ENCODE measurements at places on chromosomes 7 and 10.

DNA sequence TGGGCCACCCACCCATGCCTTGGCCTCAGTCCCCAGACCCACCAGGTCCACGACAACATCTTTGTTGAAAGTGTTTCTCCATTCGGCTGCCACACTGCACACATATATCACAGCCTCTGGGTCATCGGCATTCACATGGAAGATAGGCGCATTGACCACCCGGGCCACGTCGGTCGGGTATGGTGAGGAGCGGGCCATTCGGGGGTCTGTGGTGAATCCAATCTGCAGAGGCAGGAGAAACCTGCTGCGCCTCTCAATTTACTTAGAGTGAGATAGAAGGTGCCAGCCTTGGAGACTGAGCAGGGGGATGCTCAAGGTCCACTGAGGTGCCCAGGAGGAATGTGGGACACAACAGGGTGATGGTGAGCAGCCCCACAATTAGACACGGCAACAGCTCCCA is 16.4 kb downstream of the OGDHL start:
- no peak for DNase-seq

GRCh38 chr10:78331391-78331922 is 297.8 kb downstream of the RPS24 start:
- no peak for DNase-seq

- DNase-seq = no peak
Observed at GRCh38 chr7:55160539-55160938, 141.7 kb downstream of the EGFR start.

GRCh38 chr7:91431601-91432000 is 167.4 kb downstream of the FZD1 start:
- DNase-seq = no peak

- no peak for DNase-seq
Observed at GRCh38 chr7:102933763-102934162, 21.0 kb downstream of the LRRC17 start.

GRCh38 chr10:69180525-69181204 is 631 bp downstream of the SUPV3L1 start:
- no peak for DNase-seq

GRCh38 chr10:11713186-11713743 is 28.9 kb upstream of the ECHDC3 start:
- no peak for DNase-seq

DNA sequence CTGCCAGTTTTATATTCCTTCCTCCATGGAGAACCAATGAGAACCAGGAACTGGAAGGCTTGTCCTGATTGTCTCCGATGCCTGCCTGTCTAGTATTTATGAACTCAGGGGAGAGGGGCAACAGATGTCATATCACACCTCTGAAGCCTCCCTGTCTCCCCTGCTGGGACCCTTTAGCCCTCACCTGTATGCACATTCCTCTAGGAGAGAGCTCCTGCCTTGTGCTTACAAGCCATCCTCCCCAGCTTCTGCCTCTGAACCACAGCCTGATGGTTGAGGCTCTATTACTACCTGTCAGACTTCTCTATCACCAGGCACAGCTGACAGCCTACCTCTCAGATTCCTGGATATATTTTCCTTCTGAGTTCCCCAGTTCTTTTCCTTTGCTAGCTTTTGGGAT is 5.9 kb upstream of the FAM131B start:
- no peak for DNase-seq

DNA sequence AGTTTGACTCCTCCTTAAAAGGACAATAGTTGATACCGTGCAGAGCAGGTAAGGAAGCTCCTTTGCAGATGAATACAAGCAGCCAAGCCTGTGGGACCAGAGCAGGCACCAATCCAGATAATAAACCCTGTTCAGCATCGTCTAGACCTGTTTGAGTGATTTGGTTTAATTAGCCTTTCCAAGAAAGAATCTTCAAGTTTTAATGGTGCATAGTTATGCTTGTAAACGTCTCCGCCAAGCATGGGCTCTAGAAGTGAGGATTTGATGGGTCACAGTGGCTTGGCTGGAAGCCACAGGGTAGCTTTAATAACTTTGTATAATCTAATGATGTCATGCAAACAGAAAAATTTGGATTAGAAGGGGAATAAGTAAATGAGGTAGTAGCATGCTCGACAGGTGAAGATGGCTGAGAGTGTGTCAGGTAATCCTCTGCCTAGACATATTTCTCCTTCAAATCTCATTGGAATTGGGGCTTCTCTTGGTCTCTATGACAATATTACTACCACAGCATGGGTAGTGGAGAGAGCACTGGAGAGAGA is 188.4 kb downstream of the DYNC1I1 start:
- no peak for DNase-seq

- DNase-seq = no peak
Observed at GRCh38 chr10:68756766-68757165, 35.7 kb downstream of the CCAR1 start.

GRCh38 chr10:4127518-4128315 is 342.7 kb upstream of the KLF6 start:
- DNase-seq = no peak

- peak; percentile 79 for DNase-seq
Observed at GRCh38 chr7:35037526-35038341, 449 bp upstream of the DPY19L1 start.

- DNase-seq = no peak
Observed at GRCh38 chr7:142939226-142939910, at the start of gene LLCFC1. Gene LLCFC1, plus strand, starts transcription at chr7:142939484. Its CDS starts 138 bp downstream, at chr7:142939622.

- no peak for DNase-seq
Observed at GRCh38 chr7:480531-481218, 39.0 kb downstream of the PDGFA start.

DNA sequence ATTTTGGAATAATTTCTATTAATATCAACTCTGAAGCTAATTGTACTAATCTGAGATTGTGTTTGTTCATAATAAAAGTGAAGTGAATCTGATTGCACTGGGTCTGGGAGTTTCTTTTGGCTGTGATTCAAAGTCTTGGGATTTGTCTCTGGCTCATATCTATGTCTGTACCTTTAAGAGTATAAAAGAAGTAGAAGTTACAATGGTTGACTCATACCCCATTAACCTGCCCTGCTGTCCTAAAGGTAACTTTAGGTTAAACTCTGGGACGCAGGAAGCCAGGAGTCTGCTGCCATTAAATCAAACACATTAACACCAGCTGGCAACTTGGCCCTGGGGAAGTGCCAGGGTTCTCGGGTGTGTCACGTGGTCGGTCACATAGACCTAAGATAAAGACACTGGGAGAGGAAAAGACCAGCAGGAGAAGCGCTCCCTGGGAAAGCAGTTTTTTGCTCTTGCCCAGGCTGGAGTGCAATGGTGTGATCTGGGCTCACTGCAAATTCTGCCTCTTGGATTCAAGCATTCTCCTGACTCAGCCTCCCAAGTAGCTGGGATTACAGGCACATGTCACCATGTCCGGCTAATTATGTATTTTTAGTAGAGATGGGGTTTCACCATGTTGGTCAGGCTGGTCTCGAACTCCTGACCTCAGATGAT is 17.8 kb downstream of the SCD start:
- DNase-seq = no peak

DNA sequence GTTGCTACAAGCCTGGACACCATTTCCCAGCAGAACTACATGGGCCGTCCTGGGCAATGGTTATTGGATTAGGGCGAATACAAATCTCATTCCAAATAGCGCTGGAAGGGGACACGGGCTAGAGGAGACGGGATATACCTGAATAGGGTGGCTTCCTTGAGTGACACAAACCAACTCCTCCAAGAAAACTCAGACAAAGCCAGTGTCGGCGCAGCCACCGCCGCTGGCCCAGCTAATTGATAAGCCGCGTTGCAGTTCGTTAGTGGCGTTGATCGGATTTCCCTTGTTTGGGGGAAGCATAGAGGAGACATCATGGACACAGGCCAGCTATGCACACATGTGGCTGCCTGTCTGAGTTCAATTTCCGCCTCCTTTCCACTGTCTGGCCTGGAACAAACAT is 55.7 kb downstream of the EBF3 start:
- no peak for DNase-seq

GRCh38 chr7:30511973-30512662 is 7.5 kb upstream of the GGCT start:
- no peak for DNase-seq

DNA sequence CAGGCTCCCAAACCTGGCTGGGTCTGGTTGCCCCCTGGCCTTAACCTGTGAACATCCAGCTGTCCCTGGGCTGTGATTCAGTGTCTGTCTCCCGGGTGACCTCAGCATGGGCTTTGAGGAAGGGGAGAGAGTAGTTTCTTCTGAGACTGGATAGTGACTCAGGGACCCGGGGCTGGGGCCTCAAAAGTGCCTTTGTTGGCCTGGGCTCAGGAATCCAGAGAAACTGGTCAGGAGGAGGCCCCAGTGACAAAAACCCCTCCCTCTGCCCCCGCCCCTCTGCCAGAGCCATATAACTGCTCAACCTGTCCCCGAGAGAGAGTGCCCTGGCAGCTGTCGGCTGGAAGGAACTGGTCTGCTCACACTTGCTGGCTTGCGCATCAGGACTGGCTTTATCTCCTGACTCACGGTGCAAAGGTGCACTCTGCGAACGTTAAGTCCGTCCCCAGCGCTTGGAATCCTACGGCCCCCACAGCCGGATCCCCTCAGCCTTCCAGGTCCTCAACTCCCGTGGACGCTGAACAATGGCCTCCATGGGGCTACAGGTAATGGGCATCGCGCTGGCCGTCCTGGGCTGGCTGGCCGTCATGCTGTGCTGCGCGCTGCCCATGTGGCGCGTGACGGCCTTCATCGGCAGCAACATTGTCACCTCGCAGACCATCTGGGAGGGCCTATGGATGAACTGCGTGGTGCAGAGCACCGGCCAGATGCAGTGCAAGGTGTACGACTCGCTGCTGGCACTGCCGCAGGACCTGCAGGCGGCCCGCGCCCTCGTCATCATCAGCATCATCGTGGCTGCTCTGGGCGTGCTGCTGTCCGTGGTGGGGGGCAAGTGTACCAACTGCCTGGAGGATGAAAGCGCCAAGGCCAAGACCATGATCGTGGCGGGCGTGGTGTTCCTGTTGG is at the start of gene CLDN4:
Gene CLDN4, plus strand, starts transcription at position 316 of the 903 bp plus-strand sequence. Its CDS starts 206 bp downstream, at position 522.
- no peak for DNase-seq

DNA sequence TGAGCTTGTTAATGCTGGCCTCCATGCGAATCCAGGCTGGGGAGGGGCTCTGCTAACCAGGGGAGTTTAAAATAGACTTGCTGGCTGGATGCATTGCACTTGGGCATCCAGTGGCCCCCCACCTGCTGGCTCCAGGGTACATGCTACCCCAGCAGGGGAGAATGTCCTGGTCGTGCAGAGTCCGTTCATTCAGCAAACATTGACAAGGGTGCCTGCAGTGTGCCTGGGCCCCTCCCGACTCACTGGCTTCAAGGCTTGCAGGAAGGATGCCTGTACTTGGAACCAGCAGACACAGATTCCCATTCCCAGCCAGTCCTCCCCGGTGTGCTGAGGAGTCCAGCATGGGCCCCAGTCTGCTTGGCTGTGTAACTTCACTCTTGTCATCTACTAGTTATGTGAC is 1.5 kb downstream of the SLC29A3 start:
- DNase-seq = no peak
